ENCODE measurements at places on chromosomes 13 and 19. TPM values are rescaled to one million over a fixed set of nuclear protein-coding genes. Genes with fewer than 3 reads are reported as not detected.

CELF5 gene
- 1.1 TPM for polyA plus RNA-seq

CHAMP1 gene
- polyA plus RNA-seq, result 31.1 TPM

SLC7A9 gene
- polyA plus RNA-seq, result 19.0 TPM

ZNF699 gene
- 8.5 TPM for polyA plus RNA-seq

Measured in renal pelvis (tissue), 12 donors.